ENCODE measurements at places on chromosomes 3 and 15.
A peak's percentile ranks its signal among the peaks of the same experiment; 100 is the strongest.

DNA sequence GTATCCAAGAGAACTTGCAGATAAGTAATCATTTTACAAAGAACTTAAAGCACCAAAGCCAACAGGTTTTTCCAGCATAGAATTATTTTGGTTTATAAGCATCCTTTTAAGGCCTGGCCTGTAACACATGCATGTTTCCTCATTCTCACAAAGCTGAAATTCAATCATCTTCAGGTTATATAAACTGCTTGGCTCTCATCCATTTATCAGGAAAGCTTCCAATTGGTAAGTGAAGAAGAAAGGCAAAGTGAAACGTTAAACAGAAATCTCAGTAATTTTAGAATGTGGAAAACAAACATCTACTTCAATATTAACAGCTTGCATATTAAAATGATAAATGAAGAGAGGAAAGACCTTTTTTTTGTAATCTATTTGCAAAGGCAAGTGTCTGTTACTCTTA is 1.6 kb downstream of the SERP1 start:
- no peak for DNase-seq

GRCh38 chr3:127690106-127690505 is 17.4 kb downstream of the ABTB1 start:
- DNase-seq, result no peak

- no peak for DNase-seq
Observed at GRCh38 chr15:61173899-61174689, 55.0 kb downstream of the RORA start.

DNA sequence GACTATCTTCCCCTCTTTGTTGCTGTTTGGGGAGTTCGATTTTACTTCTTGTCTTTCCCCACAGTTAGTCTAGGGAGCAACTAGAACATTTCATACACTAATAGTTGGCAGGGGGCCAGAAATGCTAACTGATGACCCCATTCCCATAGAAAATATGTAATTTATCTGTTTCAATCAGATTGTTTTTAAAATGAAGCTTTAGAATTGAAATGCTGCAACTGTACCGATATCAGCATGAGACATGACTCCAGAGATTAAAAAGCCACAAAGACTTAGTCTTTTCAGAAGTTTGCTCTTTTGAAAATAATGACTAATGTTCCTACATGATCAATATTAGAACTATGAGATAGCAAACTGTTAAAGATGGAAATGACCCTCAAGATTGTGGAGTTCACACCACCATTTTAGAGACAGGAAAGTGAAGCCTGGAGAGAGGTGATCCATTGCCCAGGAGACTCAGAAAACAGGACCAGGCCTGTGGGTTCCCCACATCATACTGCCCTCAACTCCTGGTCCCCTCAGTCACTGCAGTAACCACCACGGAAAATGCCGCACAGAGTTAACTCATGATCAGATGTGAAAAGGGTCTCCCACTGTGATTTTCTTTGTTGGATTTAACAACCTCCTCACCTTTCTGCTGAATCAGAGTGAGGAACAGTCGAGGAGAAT is 130.3 kb downstream of the CHDH start:
- no peak for DNase-seq

GRCh38 chr3:148955544-148956346 is 35.6 kb upstream of the GYG1 start:
- no peak for DNase-seq

- DNase-seq, result no peak
Observed at GRCh38 chr3:177676947-177677587, 479.8 kb upstream of the TBL1XR1 start.

- DNase-seq, result no peak
Observed at GRCh38 chr3:38650248-38650951, 913 bp upstream of the SCN5A start.

GRCh38 chr3:143824735-143825385 is 23.4 kb downstream of the SLC9A9 start:
- no peak for DNase-seq

DNA sequence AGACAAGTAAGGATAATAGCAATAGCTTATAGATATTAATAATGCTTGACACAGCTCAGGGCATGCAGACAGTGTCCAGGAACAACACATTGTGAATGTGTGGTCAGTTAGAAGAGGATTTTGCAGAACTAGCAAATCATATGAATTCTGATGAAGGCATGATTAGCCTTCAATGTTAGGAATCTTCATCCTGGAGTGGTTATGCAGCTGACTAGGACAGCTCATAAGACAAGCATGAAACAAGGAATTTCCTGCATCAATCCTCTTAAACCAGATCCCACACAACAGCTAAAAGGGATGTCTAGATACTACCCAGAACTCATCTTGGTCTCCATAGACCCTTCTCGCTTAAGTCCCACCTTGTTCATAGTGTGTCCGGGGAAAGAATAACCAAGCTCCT is 499.0 kb upstream of the ATP11B start:
- DNase-seq, result no peak

- peak; percentile 17 for DNase-seq
Observed at GRCh38 chr3:150599611-150600297, 3.4 kb upstream of the SELENOT start.

DNA sequence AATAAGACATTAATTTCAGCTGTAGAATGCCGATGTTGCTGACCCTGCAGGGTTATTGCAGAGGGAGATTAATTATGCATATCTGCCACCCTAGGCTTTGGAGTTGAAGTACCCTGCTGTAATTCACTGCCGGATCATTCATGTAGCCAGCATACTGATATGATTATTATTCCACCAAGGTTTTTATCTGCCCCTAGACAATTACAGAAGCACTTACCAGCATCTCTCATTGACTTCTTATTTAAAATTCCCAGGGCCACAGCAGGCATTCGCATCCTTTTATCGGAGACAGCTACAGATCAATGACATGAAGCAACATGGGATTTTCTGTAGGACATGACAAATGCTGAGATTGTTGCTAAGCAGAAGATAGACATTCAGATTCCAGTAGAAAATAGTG is 31.3 kb downstream of the IL1RAP start:
- no peak for DNase-seq

DNA sequence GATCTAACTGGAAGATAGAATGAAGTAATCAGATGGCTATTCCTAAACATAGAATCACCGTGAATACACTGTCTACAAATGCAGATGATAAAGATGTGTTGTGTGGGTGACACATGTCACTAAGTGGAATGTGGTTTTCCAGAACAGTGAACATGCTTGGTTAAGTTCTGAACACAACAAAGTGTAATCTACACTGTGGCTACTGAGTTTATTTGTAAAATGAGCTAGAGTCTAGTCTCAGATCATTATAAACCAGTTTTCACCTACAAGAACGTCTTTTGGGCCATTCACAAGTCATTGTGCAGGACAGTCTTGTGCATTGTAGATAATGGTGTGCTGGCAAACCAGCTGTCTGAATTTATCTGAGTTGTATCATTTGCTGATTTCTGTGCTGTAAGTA is 35.3 kb downstream of the OXNAD1 start:
- peak; percentile 60 for DNase-seq

GRCh38 chr3:115019900-115020299 is 127.2 kb downstream of the ZBTB20 start:
- DNase-seq, result no peak

DNA sequence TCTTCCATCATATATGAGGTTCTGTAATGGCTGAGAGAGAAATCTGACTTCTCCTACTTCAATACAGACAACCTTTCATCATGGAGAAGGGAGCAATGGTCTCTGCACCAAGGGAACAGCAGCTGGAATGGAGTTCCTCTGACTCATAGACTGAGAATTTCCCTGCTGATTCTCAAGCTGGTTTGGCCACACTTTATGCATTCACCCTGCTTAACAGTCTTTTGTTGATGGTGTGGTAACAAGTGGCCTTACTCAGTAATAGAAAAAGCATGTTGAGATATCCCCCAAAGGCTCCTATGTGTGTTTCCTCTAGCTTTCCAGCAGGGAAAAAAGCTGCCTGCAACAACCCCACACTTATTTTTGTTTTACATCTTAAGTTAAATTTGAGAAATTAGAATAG is 138.1 kb downstream of the GREM1 start:
- no peak for DNase-seq

DNA sequence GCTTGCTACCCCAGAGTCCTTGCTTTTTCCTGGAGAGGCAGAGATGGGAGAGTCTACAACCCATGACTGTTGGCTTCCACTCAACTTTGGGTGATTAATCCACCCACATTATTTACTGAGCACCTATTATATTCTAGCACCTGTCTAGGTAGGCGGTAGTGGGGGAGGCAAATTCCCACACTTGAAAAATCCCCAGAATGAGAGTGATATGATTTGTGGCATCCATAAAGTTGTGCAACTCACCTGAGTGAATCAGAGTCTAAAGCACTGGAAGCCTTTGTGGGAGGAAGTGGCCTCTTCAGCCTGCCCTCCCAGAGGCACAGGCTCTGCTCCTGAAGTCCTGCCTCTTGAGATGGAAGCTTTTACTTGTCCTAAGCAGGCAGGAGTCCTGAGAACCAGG is 40.4 kb upstream of the CTNNB1 start:
- DNase-seq, result no peak

DNA sequence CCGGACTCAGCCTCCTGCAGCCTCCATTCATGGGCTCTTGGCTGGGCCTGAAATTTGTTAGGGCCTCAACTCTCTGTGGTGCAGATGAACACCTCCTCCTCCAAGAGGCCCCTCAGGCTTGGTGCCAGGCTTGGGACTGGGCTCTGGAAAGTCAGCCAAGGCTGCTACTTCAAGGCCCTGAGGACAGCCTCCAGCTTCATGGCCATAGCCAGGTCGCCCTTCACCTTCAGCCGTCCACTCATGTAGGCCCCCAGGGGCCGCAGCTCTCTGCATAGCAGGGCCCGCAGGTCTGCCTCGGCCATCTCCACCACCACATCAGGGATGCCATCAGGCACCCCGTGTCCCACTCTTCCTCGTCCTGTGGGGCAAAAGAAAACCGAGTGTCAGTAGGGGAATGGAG is 8.3 kb downstream of the STOML1 start:
- no peak for DNase-seq

DNA sequence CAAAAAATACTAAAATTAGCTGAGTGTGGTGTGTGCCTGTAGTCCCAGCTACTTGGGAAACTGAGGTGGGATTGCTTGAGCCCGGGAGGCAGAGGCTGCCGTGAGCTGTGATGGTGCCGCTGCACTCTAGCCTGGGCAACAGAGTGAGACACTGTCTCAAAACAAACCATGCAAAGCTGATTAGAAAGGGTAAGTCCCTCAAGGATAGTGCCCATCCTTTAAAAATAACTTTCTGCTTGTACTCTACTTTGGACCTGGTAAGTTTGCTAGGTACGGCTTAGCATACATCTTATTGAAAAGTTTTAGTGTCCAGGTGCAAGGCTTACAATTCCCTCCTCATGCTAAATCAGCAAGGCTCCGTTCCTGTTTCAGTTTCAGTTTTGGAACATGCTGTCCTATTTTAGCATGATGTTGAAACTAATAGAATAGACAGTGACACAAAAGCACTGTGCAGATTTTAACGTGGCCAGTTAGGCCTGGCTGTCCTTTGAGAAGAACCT is 21.4 kb downstream of the FEM1B start:
- no peak for DNase-seq

- DNase-seq, result no peak
Observed at GRCh38 chr3:155313300-155313699, 19.8 kb upstream of the STRIT1 start.

DNA sequence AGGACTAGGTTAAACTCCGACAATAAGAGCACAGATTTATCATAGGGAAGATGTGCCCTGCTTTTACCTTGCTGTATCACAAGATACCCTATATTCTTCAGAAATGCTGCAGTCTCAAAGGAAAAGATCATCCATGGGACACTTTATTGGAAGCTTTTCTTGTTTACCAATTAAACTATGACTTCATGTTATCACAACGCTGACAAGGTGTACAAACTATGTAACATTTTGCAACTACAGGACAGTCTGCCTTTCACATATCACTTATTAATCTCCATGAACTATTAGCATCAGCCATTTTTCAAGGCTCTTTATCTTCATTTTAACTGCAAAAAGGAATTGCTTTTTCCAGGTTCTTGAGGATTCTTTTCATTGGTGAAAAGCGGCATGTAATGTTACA is 34.0 kb downstream of the CBLB start:
- no peak for DNase-seq

DNA sequence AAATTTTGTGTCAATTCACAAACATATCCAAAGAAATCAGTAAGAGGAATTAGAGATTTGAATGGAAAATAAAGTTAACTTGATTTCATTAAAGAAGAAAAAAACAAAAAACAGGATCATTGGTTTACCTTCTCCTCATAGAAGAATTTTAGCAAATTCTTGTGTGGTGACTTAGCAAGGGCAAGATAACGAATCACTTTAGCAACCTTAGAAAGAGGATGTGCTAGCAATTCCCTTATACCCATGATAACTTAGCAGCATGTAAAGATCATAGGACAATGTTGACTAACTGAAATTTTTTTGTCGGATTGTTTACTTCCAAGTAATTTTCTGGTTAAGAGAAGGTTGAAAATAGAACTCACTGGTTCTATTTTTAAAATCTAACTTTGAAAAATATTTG is 609.3 kb downstream of the GBE1 start:
- no peak for DNase-seq

DNA sequence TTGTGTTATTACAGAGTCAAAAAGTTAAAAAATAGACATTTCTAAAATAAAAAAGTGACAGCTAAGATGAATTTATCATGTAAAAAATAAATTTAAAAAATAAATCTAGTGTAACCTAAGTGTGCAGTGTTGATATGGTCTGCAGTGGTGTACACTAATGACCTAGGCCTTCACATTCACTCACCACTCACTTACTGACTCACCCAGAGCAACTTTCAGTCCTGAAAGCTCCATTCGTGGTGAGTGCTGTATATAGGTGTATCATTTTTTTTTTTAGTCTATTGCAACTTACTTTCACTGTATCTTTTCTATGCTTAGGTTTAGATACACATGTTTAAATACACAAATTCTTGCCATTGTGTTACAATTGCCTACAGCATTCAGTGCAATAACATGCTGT is 459.4 kb upstream of the ROBO1 start:
- no peak for DNase-seq

GRCh38 chr3:195106418-195106906 is 164.5 kb downstream of the XXYLT1 start:
- DNase-seq, result peak; percentile 72

GRCh38 chr3:127493924-127494646 is 96.4 kb downstream of the TPRA1 start:
- no peak for DNase-seq

DNA sequence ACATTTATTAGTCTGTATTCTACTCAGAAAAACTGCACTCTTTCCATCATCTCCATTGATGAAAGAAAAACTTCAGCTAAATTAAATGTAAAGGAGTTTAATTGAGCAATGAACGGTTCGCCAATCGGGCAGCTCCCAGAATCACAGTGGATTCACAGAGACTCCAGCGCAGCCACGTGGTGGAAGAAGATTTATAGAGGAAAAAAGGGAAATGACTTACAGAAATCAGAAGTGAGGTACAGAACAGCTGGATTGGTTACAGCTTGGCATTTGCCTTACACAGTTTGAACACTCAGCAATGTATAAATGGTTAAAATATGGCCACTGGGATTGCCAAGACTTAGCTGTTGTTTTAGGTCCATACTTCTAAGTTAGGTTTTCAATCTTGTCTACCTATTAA is 2.8 kb upstream of the SUCLG2 start:
- no peak for DNase-seq

GRCh38 chr3:120052225-120052624 is 42.0 kb downstream of the GSK3B start:
- DNase-seq, result peak; percentile 15

Data from CD4-positive, alpha-beta T cell (primary cell).